ENCODE measurements at places on chromosomes 2 and 18. TPM values are rescaled to one million over a fixed set of nuclear protein-coding genes. Genes with fewer than 3 reads are reported as not detected.

ZNF521 gene
- total RNA-seq, result not detected

SLC38A11 gene
- not detected for total RNA-seq

RAB10 gene
- 89.5 TPM for total RNA-seq

ZSWIM2 gene
- not detected for total RNA-seq

ERICH2 gene
- not detected for total RNA-seq

SCYGR1 gene
- total RNA-seq, result not detected

AKAIN1 gene
- not detected for total RNA-seq

HOXD13 gene
- not detected for total RNA-seq

KIF5C gene
- total RNA-seq, result 11.1 TPM

SFT2D3 gene
- total RNA-seq, result 4.4 TPM

ALKAL2 gene
- total RNA-seq, result not detected

NOL4 gene
- total RNA-seq, result not detected

CD207 gene
- total RNA-seq, result not detected

MTCL1 gene
- 0.25 TPM for total RNA-seq

APCDD1 gene
- total RNA-seq, result not detected

FAM124B gene
- total RNA-seq, result not detected

ST3GAL5 gene
- total RNA-seq, result 21.1 TPM
